ENCODE measurements at places on chromosomes 2 and 18. TPM values are rescaled to one million over a fixed set of nuclear protein-coding genes. Genes with fewer than 3 reads are reported as not detected.

- ATAC-seq: no peak
Observed at GRCh38 chr2:159139216-159139933, 147.1 kb downstream of the WDSUB1 start.

- no peak for ATAC-seq
Observed at GRCh38 chr2:239832490-239833268, 192.5 kb downstream of the NDUFA10 start.

DNA sequence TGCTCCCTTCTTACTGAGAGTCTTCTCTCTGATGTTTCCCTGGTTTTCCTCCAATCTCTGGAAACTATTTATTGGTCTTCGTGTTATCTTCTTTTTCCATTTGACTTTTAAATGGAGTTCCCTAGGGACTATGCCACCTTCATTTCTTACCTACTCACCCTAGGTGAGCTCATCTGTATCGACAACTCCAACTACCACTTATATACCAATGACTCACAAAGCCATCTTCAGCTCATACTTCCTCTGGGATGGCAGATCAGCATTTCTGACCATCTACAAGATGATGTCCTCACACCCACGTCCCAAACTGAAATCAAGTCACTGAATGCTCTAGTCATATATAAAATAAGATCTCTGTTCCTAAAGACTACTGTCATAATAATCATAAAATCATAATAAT is 40.6 kb downstream of the CFAP210 start:
- peak; percentile 71 for ATAC-seq

IL1RL2 gene
- 0.41 TPM for total RNA-seq

SCG2 gene
- not detected for total RNA-seq

GRCh38 chr2:204933735-204934374 is 388.6 kb downstream of the PARD3B start:
- ATAC-seq: no peak

GRCh38 chr18:68623342-68623741 is 91.6 kb downstream of the TMX3 start:
- ATAC-seq: no peak

CACNB4 gene
- total RNA-seq: 0.16 TPM

GALNT14 gene
- total RNA-seq: 0.52 TPM

SCYGR4 gene
- not detected for total RNA-seq

DNA sequence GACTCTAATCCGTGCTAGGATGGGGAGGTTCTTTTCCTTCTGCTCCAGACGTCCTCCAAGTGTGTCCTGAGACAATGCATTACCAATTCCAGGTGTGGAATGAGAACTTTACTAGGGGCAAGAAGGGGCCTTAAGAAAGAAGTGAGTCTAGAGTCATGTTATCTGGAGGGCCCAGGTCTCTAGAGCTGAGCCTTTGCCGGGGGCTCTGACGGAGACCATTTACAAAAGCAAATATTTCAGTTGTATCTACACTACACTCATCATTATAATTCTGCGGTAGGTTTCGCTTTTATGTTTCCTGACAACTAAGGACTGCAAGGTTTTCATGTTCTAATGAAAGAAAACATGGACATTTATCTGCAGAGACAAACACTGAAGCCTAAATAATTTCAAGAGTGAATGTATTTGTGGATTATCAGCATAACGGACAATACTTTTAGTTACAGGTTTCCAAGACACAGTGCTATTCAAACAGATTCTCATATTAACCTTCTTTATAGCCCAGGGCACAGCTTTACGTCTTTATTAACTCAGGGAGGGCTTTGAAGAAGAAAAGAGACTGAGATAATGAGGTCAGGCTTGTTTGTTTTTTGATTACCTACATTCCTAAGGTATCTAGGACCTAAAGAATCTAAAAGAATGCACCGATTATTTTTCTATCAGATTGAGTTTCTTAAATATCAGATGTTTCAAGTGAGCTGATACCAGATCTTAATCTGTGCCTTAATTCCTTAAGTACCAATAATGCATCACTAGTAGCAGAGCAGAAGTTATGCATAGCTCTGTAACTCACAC is 15.0 kb upstream of the LAMA1 start:
- no peak for ATAC-seq

DNA sequence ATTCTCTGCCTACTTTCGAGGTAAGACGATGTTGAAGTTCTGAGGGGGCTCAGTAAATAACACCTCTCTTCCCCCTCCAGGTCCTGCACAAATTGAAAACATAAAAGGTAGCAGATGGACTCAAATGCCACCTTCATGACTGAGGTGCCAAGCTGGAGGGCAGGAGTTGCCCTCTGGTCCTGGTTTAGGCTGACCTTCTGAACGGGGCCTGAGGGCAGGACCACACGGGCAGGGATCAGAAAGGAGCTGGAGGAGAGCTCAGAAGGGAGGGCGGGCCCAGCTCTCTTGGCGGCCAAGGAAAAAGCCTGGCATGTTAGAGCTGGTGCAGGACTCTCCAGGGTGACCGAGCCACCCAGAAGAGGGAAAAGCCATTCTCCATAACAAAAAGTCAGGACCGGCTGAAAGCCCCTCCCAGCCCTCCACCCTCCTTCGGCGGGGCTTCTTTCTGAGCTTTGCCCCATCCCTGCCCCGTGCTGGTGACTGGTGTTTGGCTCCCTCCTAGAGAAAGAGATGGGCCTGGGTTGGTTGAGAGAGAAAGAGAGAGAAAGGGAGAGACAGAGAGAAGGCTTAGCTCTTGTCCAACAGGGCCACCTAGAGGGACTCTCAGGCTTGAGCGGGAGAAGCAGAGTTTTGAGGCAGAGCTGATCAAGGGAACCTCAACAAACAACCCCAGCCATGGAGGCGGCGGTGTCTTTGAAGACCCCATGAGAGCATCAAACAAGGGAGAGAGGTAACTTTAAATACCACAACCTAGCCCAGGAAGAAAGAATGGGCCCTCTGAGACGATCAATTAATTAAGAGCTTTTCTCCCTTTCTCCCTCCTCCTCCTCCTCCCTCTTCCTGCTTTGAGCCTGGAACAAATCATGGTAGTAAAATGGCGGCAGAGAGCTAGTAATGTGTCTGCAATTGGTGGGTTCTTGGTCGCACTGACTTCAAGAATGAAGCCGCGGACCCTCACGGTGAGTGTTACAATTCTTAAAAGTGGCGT is 50.8 kb downstream of the WIPF1 start:
- peak; percentile 89 for ATAC-seq

DNA sequence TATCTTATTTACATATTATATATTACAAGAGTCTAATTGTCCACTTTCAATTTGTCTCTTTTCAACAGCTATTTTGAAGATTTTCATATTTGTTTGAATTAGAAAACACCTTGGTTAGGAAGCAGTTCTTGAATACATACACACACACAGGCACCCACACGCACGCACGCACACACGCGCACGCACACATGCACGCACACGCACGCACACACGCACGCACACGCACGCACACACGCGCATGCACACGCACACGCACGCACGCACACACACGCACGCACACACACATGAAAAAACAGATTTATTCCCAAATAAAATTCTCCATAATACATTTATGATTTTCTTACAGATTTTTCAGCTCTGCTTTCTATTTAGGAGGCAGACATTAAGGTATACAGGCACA is 220.7 kb downstream of the NYAP2 start:
- ATAC-seq: no peak

G6PC2 gene
- total RNA-seq: not detected

RAX gene
- 0.24 TPM for total RNA-seq

GRCh38 chr18:26546875-26547645 is 1.3 kb downstream of the KCTD1 start:
- no peak for ATAC-seq

Measured in activated T-helper 17 cell treated with anti-CD3 and anti-CD28 coated beads, Interleukin-2, amount 50 U/mL, for 72 hours (primary cell).